HCT116 (cell line): ENCODE measurements at places on chromosomes 12 and 14. TPM values are rescaled to one million over a fixed set of nuclear protein-coding genes. Genes with fewer than 3 reads are reported as not detected.

The MMP19 gene
- 2.3 TPM for total RNA-seq

The CATSPERB gene
- total RNA-seq: 0.74 TPM

- no peak for DNase-seq
- no peaks in the 10 kb centered on the region for H3K27me3 ChIP-seq
- 0 out of 2 replicates have a peak, but pooled peaks cover 5% of the 10 kb centered on the region for H3K36me3 ChIP-seq
- H3K27ac ChIP-seq: no peak overlapping the region
- H3K4me3 ChIP-seq: no peak overlapping the region
Measured at GRCh38 chr12:113276306-113276705, 55.0 kb downstream of the TPCN1 start.

GRCh38 chr14:79011091-79011919, 841.1 kb downstream of the NRXN3 start:
- H3K4me3 ChIP-seq: no peak overlapping the region
- H3K27ac ChIP-seq: no peak overlapping the region
- DNase-seq: no peak
- no peaks in the 10 kb centered on the region for H3K4me1 ChIP-seq
- no peaks in the 10 kb centered on the region for H3K27me3 ChIP-seq

DNA sequence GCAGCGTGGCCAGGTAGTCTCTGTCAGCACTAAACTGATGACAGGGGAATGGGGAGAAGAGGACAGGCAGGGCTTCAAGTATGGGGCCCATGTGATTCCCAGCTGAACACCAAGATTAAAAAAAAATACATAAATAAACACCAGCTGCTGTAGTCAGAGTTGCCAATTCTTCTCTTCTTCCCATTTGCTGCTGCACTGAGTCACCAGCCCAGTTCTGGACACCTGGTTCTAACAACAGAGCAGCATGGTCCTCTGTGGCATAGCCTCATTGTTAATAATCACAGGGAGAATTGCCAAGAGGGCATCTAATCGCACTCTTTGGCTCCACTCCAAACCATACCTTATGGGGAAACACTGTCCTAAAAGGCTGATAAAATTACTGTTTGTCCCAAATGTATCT, 15.1 kb downstream of the PPM1H start:
- no peak overlapping the region for H3K4me3 ChIP-seq
- H3K27me3 ChIP-seq: no peaks in the 10 kb centered on the region
- no peak overlapping the region for H3K27ac ChIP-seq
- no peaks in the 10 kb centered on the region for H3K36me3 ChIP-seq

DNA sequence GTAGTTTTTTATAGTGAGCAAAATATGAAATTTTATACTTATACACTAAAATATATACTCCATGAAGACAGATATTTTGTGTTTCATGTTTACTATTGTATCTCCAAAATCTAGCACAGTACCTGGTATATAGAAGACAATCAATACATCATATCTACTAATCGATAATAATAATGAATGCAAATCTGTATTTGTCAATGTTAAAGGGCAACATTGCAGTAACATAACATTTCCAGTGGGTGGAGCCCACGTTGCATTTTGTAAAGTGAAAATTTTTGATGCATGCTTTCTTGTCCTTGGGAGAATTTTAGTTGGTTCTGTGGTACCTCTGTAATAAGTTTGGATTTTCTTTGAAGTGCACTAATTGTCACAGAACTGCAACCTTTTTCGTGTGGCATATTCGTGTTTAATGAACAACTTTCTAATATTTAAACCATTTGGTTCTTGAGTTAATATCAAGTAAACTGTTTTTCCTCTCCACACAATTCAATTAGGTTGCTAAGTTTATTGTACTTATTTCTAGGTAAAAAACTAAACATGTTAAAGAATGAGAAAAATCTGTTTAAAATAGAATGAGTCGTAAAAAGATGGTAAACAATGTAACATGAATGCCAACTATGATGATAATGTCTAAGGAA, 47.4 kb downstream of the AVPR1A start:
- H3K4me1 ChIP-seq: no peaks in the 10 kb centered on the region
- H3K27me3 ChIP-seq: no peaks in the 10 kb centered on the region
- DNase-seq: peak; percentile 16

DNA sequence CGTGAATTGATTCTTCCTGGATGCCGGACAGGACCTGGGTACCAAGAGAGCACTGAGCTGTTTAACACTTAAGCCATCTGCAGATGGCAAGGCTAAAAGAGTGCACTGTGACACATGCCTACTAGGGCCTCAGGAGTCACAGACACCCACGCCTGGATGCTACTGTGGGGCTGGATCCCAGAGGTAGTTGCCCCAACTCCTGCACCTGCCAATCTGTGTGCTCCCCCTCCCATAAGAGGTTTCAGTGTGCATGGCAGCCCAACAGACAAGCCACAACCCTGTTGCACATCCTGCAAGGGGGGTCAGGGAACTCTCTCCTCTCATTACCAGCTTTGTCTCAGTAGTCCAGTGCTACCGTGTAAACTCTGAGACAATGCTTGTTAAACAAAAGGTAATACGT, 169.0 kb downstream of the CEP128 start:
- DNase-seq: no peak
- no peak overlapping the region for H3K27ac ChIP-seq
- H3K4me3 ChIP-seq: no peak overlapping the region
- H3K4me1 ChIP-seq: no peaks in the 10 kb centered on the region
- H3K27me3 ChIP-seq: no peaks in the 10 kb centered on the region

DNA sequence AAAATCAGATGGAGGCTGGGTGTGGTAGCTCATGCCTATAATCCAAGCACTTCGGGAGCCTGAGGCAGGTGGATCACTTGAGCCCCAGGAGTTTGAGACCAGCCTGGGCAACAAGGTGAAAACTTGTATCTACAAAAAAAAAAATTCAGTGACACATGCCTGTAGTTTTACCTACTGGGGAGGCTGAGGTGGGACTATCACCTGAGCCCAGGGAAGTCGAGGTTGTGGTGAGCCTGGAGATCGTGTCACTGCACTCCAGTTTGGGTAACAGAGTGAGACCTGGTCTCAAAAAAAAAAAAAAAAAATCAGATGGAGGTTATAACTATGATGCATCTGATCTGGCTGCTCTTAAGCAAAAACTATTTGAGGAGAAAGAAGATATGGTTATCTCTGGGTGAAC, 26.6 kb upstream of the PPFIBP1 start:
- no peak overlapping the region for H3K4me3 ChIP-seq
- no peaks in the 10 kb centered on the region for H3K36me3 ChIP-seq
- no peaks in the 10 kb centered on the region for H3K27me3 ChIP-seq

DNA sequence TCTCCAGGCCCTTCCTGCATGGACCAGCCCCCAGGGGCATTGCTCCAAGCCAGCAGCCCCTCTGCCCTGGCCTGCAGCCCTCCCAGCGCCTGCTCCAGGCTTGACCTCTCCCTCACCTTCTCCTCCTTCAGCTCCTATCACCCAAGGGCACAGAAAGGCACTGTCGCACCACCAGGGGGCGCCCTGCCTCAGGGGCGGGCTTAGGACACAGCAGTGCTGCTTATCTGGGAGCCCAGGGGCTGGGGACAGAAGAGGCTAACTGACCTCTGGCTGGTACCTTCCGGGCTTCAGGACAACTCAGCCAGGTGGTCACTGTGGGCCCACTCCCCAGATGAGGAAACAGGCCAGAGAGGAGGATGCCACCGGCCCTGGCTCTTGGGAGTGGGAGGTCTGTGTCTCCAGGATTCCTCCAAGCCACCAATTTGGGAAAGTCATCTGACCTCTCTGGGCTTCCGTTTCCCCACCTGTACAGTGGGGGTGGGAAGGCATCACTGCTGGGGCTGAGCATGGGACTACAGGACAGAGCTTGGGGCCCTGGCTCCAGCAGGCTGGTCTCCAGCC, 25.3 kb upstream of the GPR132 start:
- peaks cover 91% of the 10 kb centered on the region for H3K4me1 ChIP-seq
- H3K36me3 ChIP-seq: no peaks in the 10 kb centered on the region
- DNase-seq: peak; percentile 71
- peak overlapping the region; percentile 99 for H3K27ac ChIP-seq
- no peaks in the 10 kb centered on the region for H3K27me3 ChIP-seq
- peak overlapping the region; percentile 72; the same call in 1 of the 2 replicates for H3K4me3 ChIP-seq
